ENCODE measurements at places on chromosomes 1 and 21.

- DNase-seq = no peak
Observed at GRCh38 chr1:24896176-24896575, 33.9 kb downstream of the RUNX3 start.

DNA sequence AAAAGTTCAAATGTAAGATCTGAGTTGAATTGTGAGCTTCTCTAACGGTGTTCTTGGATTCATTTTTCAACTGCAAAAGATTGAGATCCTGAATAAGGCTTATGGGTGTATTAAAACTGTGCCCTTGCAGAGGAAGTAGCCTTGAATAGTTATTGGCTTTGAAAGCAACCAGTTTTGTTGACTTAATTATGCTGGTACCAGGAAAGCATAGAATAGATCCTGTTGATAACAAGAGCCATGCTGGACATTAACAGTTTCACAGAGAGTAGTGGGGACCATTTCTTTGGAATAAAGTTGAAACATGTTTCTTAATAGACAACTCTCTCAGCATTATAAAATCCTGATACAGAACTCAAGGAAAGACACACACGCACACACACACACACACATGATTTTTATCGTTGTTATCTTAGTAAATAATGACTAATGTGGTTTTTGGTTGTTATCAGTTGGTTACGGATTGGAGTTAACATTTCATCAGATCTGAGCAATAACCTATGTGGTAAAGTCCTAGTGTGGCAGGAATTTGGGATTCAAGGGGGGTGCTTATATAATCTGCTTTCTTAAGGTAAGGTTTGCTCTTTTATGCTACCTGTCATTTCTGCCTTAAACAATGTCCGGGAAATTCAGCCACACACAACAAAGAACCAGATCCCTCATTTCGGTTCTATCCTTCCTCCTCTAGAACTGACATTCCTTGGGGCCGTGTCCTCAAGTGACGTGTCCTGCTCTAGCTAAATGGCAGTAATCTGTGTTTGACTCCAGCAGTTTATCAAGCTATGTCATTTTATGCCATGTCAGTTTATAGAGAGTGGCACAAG, 330.9 kb downstream of the CHRM3 start:
- DNase-seq = no peak

GRCh38 chr1:109923131-109923945, 12.7 kb downstream of the CSF1 start:
- peak; percentile 45 for DNase-seq

DNA sequence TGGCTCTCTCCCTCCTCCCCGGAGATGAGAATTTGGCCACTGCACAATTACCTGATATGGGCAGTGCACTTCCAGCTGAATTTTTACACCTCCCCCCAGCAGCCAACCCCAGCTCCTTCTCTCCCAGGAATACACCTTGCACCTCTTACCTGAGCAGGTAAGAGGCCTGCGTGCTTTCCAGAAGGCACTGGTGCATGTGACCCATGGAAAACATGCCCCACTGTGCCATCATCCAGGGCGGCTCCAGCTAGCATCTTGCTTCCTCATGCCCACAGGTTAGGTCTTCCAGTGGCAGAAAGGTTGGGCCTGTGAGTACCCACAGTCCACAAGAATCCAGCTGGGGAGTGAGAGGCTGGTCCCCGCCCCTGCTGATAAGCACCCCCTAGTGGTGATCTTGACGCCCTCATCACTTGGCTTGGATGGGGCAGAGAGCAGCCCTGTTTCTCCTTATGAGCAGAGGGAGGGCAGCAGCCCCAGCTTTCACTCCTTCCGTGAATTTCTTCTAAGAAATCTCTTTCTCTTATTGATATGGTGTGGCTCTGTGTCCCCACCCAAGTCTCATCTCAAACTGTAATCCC, 57.8 kb downstream of the EDARADD start:
- DNase-seq = no peak

- DNase-seq = no peak
Observed at GRCh38 chr1:205355075-205355453, 1.7 kb downstream of the KLHDC8A start.

- DNase-seq = no peak
Observed at GRCh38 chr1:94677714-94678113, 136.2 kb upstream of the F3 start.

DNA sequence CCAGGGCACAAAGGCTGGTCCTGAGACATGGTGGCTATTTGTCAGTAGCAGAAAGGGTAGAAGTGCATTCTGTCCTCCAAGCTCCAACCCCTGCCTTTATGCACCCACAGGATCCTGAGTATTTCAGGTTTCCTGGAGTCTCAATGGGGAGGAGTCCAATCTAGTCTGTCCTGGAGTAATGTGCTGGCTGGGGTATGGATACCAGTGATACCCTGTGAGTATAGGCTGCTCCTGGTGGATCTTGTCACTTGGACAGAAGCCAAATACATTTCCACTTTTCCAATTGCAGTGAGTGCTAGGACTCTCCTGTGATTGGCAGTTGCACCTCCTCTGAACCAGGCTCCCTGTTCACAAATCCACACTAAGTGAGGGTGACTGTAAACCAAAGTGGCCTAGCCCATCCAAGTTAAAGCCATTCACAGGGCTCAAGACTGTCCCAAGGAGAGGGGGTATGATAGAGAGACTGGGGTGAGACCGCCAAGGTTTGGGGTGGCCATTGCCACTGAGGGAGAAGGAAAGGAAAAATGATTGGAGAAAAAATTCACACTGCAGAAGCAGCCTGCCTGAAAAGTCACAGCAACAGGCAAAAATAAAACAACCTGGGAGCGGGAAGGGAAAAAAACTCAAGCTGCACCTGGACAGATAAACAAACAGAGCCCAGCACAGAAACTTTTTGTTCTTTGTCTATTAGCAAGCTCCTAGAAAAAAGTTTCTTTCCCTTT, 163.4 kb upstream of the ETV3 start:
- DNase-seq = no peak

- DNase-seq = no peak
Observed at GRCh38 chr1:241219449-241219848, 137.6 kb downstream of the RGS7 start.

GRCh38 chr1:29708796-29709703, 472.7 kb downstream of the PTPRU start:
- no peak for DNase-seq

DNA sequence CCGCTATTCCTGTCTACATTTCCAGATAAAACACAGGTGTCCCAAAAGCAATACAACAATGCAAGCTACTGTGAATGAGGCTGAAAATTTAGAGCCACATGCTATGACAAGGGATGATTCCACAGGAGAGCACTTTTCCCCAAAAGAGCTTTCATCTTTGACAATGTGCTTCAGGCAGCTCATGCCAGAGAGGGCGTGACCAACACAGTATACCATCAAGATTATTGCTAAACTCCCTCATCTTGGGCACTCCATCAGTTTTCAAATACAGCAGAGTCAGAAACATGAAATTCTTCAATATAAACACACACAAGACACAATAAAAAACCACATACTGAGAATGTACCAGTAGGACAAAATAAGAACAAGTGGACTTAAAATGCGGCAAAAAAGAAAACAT, 6.7 kb downstream of the GON4L start:
- DNase-seq = no peak

- peak; percentile 50 for DNase-seq
Observed at GRCh38 chr1:30879940-30880677, 28.4 kb downstream of the SDC3 start.

GRCh38 chr1:9340172-9340854, 47.6 kb downstream of the SPSB1 start:
- DNase-seq = no peak

DNA sequence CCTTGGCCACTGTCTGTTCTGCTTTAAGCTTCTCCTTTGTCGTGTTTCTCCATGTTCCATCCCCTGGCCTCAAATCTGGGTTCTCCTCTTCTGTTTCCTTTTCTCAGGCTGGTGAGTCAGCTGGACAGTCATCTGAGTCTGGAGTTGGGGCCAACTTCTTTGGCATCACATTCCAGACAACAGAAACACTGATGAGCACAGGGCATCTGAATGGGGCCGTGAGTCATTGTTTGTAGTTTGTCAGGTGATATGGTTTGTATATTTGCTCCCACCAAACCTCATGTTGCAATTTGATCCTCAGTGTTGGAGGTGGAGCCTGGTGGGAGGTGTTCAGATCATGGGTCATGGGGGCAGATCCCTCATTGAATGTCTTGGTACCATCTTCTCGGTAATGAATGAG, 14.3 kb upstream of the OLIG2 start:
- DNase-seq = no peak

- DNase-seq = no peak
Observed at GRCh38 chr1:225972344-225973152, 26.6 kb downstream of the SDE2 start.

GRCh38 chr1:23019863-23020625, 776 bp downstream of the KDM1A start:
- no peak for DNase-seq

DNA sequence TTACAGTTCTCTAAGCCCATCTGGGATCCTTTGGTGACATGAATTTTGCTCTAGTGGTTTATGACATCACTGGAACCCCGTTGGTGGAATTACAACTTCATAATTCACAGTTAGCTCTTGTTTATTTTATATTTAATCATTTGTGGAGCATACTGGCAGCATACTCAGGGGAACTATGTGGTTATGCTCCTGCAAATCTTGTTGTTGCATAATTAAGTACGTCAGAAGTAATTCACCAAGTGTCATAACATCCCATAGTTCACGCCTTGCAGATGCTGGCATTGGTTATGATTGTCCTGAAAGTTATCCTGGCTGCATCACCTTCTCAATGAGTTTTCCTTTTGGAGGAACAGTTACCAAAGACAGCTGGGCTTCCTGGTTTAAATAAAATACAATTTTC, 16.5 kb downstream of the PRRX1 start:
- DNase-seq = no peak

DNA sequence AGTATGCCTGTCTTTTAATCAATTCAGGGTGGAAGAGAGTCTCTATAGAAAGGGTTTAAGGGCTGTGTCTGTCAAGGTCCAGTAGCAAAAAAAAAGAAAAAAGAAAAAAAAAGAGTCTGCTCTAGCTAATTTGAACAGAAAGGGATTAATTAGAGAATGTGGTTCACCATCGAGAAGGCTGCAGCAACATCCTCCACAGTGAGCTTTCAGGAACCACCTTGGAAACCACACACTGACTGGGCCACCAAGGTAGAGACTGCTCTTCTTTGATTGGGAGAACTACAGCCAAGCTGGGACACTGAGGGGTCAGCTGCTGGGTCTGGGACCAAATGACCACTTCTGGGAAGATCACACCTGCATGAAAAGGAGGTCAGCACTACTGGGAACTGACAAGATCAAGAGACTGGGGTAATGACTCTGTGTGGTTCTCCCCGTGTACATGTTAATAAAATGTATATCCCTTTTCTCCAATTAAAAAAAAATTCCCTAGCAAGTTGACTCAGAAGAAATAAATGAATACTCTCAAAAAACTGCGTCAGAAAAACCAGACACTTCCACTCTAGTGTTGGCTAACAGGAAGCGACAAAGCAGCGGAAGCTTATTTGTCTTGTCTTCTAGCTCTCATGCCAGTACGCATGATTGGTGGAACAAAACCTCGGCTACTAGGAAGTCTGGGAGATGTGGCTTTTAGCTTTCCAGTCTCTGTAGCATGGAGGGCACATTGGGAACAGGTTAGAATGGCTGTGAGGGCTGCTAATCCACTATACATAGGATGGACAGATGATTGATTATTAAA, 60.0 kb upstream of the IVNS1ABP start:
- DNase-seq = no peak

- DNase-seq = no peak
Observed at GRCh38 chr1:110513511-110513910, 5.5 kb downstream of the KCNA10 start.

DNA sequence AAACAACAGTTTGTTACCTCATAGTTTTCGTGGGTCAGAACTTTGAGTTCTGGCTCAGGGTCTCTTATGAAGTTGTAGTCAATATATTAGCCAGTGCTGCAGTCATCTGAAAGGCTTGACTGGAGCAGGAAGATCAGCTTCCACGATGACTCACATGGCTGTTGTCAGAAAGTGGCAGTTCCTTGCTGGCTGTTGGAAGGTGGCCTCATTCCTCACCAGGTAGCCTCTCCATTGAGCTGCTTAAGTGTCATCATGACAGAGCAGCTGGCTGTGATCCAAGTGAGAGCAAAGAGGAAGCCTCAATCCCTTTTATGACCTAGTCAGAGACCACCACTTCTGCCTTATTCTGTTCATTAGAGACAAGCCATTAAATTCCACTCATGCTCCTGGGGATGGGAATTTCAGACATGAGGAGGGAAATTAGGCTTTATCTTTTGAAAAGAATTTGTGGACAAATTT, 5.6 kb downstream of the OSBPL9 start:
- DNase-seq = no peak
